ENCODE measurements at places on chromosomes 13 and 19.
A peak's percentile ranks its signal among the peaks of the same experiment; 100 is the strongest.

- DNase-seq, result no peak
Measured at GRCh38 chr19:12841094-12841493, 2.8 kb downstream of the MAST1 start.

- DNase-seq, result peak; percentile 54
Measured at GRCh38 chr19:6765738-6766356, 1.4 kb downstream of the SH2D3A start.

GRCh38 chr13:85896516-85897450 is 97.6 kb upstream of the SLITRK6 start:
- no peak for DNase-seq

DNA sequence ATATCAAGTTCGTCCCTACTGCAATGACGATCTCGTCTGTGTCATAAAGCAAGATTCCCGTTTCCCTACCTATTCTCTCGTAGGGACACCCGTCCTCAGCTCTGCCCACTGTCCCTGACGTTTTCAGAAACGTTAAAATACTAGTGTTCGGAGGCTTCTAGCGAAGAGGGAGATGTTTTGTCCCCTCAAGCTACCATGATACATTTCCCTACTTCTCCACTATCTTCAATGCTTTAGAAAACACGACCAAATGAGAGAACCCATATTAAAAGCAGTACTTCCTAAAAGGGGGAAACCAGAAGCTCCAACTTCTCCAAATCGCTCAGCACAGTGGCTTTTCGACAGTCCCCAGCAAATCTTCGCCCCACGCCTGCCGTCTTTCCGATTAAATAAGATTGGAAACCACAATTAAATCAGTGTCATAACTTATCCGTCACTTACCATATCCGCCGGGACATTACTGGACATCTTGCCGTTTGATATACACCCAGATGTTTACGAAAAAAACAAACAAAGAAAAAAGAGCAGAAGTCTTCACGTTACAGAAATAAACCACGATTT is 1.3 kb downstream of the UBL3 start:
- DNase-seq, result peak; percentile 28

DNA sequence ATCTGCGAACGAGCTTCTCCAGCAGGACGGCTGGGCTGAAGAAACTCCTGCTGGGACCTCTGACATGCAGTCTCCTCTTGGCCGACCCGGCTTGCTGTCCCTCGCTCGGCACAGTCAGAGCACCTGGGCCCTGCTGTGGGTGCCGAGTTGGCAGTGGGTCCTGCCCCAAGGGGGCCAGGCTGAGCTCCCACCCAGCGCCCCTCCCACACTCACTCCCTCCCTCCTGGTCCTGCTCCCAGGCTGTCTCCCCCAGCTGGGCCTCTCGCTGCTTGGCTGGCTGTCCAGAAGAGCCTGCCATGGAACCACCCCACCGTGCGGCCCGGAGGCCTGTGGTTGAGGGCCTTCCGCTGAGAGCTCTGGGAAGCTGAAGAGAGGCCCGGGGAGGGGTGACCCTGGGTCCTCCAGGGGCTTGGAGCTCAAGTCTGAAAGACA is 6.0 kb downstream of the AKT2 start:
- no peak for DNase-seq

GRCh38 chr13:42394711-42395085 is 122.7 kb downstream of the AKAP11 start:
- no peak for DNase-seq

DNA sequence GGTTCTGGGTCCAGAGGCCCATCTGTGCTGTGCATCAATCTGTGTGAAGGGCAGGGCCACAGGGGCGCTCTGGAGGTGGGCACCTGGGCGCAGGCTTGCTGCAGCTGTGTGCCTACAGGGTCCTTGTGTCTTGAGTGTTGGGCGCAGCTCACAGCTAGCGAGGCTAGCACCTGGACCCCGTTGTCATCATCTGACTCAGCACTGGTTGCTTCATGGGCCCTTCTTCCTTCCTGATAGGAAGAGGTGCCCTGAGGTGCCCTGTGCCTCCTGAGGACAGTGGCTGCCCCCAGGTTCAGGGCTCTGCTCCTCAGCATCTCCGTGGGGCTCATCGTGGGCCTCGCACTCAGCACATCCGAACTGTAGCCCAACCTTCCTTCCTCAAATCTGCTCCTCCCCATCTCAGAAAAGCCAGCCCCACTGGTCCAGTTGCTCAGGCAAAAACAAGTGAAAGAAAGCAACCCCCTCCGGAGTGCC is 54.8 kb downstream of the GATAD2A start:
- peak; percentile 42 for DNase-seq

- no peak for DNase-seq
Measured at GRCh38 chr13:46121033-46121432, 16.2 kb upstream of the CPB2 start.

- DNase-seq, result peak; percentile 66
Measured at GRCh38 chr13:67278235-67278634, 48.1 kb upstream of the PCDH9 start.

- no peak for DNase-seq
Measured at GRCh38 chr13:20206065-20206697, 13.4 kb upstream of the GJB2 start.

DNA sequence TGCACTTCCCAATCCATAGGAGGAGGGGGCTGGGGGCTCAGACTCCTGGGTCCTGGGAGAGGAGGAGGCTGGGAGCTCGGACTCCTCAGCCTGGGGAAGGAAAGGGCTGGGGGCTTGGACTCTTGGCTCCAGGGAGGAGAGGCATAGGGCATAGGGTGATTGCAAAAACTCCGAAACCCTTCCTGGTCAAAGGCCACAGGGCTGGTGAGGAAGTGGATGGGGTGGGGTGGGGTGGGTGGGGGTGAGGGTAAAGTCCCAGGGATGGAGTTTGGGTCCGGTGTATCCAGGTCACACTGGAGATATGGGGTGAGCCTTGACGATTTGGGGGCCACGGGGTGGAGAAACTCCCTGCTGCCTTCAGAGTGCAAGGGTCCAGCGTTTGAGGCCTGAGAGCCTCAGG is 2.8 kb downstream of the MYH14 start:
- no peak for DNase-seq
